T-helper 17 cell (primary cell): ENCODE measurements at places on chromosomes 13 and 19.

GRCh38 chr13:98098516-98098915 lies 44.4 kb upstream of the FARP1 start:
- no peak for DNase-seq

- no peak for DNase-seq
Measured at GRCh38 chr13:101970341-101970740, 431.5 kb downstream of the FGF14 start.

DNA sequence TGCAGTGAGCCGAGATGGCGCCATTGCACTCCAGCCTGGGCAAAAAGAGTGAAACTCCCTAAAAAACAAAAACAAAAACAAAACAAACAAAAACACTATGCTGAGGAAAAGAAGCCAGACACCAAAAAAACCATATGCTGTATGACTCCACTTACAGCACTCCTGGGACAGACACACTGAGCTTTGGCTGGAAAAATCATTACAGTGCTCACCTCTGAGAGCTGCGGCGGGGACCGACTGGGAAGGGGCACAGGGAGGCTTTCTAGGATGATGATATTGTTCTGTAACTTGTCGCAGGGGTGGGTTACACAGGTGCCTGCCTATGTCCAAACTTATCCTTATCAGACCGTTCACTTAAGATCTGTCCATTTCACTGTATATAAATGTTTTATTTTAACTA lies 7.8 kb downstream of the PNMA8A start:
- DNase-seq = no peak

- DNase-seq = no peak
Measured at GRCh38 chr13:97387890-97388289, 46.1 kb upstream of the RAP2A start.

DNA sequence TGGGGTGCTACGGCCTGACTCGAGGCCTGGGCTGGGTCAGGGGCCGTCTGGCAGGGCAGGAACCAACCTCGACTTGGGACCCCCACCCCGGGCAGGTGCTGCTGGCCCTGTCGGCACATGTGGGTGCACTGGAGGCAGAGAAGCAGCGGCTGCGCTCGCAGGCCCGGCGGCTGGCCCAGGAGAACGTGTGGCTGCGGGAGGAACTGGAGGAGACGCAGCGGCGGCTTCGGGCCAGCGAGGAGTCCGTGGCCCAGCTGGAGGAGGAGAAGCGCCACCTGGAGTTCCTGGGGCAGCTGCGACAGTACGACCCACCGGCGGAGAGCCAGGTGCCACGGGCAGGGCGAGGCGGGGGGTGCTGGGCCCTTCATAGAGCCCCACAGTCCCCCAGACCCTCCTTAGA lies 5.9 kb downstream of the KLC3 start:
- DNase-seq = no peak

GRCh38 chr13:27952876-27953675 lies 16.0 kb downstream of the CDX2 start:
- no peak for DNase-seq

GRCh38 chr13:77379508-77379907 lies 52.6 kb upstream of the MYCBP2 start:
- no peak for DNase-seq

- no peak for DNase-seq
Measured at GRCh38 chr13:95494082-95494681, 58.3 kb upstream of the CLDN10 start.

DNA sequence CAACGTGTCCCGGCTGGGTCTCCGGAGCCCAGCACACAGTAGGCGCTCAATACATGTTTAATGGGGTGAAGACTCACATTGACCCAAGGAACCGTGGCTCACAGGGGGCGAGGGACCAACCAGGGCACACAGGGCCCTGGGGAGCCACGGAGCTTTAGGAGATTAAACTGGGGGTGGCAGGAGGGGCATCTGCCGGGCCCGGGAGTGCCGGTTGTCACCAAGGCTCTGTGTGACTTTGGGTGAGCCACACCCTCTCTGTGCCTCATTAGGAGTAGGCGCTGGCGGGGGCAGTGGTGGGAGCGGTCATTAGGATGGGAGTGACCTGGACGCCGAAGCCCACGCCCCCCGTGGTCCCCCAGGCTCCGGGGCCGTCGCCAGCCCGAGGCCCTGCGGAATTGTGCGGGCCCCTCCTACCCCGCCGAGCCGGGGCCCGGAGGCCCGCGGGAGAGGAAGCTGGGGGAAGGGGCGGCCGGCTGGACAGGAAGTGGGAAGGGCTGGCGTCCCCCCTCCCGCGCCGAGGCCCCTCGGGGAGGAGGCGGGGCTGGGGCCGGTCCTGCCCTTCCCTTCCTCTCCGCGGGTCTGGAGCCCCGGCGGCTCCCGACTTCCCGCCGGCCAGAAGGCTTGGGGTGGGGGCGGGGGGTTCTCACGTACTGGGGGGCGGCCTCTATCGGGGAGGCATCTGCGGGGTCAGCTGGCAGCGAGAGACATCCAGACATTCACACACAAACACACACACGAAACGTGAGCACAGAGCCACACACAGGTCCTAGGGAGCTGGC lies 1.8 kb upstream of the SSBP4 start:
- DNase-seq = no peak

GRCh38 chr13:110129076-110129475 lies 177.9 kb downstream of the COL4A1 start:
- DNase-seq = no peak

DNA sequence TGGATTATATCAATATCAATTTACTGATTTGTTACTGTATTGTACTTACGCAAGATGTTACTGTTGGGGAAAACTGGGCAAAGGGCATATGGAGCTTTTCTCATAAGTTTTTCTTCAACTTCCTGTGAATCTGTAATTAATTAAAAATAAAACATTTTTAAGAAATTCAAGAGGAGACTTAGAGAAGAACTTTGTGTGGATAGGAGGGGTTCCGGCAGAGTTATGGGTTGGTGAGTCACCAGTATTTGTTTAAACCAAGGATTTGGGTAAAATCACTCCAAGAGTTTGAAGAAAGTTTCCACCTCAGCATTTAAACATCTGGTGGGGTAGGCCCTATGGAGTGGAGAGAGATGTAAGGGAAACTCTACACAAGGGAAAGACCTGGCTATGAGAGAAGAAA lies 379.6 kb downstream of the TSHZ3 start:
- DNase-seq = no peak

DNA sequence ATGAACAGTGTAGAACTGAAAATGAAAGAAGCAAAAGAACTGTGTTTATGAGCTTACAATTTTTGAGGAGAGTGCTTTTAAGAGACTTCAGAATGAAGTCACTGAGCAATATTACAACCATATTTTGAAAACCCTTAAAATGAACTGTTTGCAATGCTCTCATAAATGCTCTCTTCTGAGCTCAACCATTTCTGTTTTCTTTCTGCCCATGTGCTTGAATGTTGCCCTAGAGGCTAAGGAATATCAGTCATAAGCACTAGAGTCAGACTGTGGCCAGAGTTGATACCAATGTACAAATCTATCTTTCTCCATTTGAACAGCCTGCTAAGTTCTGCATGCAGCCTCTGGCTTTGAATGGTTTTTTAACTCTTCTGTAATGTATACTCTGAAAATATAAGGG lies 1092.8 kb downstream of the PCDH9 start:
- DNase-seq = no peak

DNA sequence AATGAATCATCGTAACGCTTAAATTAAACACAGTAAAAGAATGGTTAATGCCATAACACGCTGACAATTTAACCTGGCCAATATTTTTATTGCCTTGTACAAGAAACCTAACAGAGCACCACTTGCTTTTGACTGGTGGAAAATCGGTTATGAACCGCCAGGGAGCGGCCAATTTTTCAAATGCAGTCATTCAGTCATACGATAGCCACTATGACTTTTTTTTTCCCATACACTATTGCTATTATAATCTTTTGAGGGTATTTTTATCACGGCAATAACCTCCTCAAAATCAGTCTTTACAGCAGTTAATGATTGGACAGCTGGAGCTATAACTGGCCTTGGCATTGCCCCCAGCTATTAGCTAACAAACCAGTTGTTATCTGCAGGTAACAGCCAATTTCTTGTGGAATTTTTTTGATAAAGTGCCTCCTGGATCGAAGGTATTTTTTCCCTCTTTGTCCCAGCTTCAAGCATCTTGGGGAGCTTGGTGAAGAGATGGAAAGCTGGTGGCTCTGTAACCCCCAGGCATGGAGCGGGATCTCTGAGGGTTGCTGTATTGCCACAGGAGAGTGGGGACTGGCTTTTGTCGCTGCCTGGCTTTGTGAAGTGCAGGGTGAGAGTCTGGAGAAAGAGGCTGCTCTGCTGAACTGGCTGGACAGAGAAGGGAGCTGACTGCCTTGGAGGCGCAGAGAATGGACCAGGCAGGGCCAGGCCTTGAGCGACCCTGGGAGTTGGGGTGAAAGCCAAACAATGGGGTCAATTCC lies 198.4 kb upstream of the ZNF536 start:
- no peak for DNase-seq

- DNase-seq = no peak
Measured at GRCh38 chr19:406971-407510, 1.9 kb downstream of the C2CD4C start.

GRCh38 chr13:26060357-26060756 lies 8.5 kb upstream of the SHISA2 start:
- DNase-seq = no peak

DNA sequence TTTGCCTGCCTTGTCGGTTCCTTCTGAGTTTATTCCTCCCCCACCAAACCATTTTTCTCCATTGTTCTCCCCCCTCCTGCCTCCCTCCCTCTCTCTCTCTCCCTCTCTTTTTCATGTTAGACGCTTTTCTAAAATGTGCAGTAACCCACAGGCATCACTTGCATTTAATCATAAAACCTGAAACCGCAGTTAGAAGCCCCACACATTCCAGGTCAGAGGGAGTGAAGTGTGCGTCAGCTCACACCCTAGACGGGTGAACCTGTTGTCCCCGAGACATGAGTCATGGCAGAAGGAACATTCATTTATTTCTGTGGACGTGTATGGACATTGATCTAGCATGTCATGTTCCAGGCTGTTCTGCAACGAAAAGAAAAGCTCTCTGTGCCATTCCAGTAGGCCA lies 19.9 kb downstream of the ONECUT3 start:
- DNase-seq = no peak

- no peak for DNase-seq
Measured at GRCh38 chr13:108270442-108270841, 924 bp downstream of the TNFSF13B start.

GRCh38 chr13:30585748-30586262 lies 31.9 kb upstream of the USPL1 start:
- DNase-seq = no peak

GRCh38 chr19:17415121-17415520 lies 4.7 kb upstream of the MVB12A start:
- DNase-seq = no peak

GRCh38 chr19:1237754-1238368 lies at the start of gene CBARP:
CBARP (minus strand) TSS chr19:1238005; CDS start chr19:1236100, 1,905 bp downstream.
- no peak for DNase-seq

DNA sequence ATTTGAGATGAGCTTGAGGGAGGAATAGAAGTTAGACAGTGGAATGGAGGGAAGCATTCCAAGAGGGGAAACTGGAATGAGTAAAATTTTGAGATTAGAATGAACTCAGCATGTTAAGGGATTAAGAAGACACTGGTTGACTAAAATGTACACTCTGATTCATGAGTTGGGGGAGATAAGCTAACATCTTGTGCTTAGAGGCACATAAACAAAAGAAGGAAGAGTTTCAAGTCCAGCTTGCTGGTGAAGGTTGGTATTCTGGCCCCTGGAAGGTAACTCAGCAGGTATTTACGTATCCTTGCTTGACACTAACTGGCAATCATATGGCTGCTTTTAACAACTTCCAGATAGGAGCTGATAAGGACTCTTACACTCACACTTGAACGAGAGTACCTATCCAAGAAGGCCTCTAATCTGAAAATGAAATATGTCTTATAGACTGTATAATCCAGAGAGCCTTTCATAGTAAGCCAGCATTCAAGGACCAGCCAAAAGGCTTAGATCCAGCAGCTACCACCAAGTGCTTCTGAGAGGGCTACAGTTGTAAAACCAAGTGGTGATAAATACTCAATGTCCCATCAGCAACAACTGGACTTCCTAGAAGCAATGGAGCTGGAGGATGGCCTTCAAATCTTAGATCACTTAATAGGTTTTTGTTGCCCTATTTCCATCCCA lies 149.7 kb upstream of the SERP2 start:
- DNase-seq = no peak

- DNase-seq = no peak
Measured at GRCh38 chr13:87754097-87754496, 82.9 kb downstream of the SLITRK5 start.

- DNase-seq = no peak
Measured at GRCh38 chr13:22161871-22162270, 491.0 kb downstream of the FGF9 start.

DNA sequence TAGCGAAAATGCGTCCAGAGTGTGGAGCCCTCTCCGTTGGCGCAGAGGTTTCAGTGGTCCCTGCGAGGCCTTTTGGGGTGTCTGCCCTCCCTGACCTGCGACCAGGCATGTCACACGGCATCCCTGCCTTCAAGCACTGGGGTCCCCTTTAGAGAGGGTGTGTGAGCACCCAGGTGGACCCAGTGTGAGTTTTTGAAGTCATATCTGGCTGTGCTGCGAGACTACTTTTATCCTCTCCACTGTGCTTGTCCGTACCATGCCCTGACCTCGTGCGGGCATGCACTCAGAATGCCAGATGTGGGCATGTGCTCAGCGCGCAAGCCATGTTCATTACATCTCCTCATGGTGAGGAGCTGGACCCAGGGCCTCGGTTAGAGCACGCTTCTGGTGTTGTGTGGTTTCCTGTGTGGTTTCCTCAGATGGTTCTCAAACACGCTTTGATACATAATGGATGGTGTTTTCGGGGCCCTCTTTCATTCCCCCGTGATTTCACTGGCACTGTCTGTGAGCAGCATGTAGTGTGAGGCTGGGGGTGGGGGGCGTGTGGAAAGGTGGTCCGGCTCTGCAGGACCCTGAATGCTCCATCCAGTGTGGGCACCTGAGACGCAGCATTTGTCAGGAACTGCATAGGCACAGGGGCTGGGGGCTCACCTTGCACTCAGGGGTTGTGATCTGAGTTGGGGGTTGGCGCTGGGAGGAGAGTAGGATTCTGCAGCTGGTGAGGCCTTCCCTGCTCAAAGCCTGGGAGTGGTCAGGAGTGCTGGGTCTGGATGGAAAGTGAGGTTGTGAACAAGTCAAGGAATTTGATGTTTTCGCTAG lies 2.3 kb downstream of the TFDP1 start:
- DNase-seq = no peak
